ENCODE measurements at places on chromosomes 13 and 19.

DNA sequence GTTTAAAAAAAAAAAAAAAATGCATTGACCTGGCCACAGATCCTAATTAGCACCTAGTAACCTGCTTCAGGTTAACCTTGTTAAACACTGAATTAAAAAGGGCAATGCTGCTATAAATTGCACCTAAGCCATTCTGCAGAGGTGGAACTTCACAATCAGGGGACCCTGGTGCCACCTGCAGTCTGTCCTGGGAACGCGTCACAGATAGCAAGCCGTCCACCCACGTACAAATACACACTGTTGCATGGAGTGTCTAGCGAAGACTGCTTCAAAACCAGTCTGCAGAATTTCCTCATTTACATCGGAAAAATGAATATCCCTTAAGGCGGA is 169.3 kb downstream of the COL4A1 start:
- peak; percentile 41 for DNase-seq

GRCh38 chr19:18972301-18972811 is 31.3 kb upstream of the HOMER3 start:
- no peak for DNase-seq

DNA sequence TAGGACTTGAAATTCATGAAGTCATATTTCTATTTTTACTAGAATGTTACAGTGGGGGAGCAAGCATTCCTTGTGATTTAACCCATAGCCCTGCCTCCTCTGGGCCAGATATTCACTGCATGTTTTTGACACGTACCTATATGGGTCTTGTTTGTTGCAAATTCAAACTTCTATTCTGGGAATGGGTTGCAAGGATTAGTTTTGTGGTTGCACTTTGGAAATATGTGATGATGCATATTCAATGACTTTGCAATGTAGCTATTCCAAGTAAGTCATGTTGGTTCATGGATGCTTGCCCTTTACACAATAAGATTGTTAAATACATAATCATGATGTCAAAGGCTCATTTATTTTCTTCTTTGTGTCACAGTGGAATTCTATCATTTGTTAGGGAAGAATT is 440.8 kb downstream of the TDRD3 start:
- DNase-seq: no peak

DNA sequence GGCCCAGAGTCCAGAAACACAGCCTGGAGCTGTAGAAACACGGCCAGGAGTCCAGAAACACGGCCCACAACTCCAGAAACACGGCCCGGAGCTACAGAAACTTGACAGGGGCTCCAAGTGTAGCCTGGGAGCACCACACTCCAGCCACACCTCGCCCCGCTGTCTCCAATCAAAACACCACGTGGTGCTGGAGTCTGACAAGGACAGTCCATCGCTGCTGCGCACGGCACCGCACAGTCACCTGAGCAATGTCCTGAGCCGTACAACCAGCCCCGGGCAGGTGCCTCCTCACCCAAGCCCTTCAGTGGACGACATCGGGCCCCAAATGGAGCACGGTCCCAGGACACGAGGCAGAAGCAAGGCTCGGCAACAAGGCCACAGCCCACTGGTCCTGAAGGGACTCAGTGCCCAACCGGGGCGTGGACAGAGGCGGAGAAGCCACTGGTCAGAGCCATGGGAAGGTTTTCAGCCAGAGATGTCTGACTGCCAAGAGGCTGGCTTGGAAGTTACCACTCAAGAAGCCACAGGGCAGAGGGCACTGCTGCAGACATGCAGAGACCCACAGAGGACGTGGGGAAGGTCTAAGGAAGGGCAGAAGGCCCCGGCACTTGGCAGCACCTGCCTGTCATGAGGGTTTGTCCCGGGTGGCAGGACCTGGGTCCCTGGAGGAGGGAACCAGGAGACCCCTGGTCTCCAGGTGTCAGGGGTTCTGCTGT is 19.7 kb upstream of the PLPP2 start:
- DNase-seq: no peak

GRCh38 chr19:44883922-44884321 is 7.1 kb upstream of the TOMM40 start:
- DNase-seq: no peak

GRCh38 chr19:1082165-1082927 is 12.8 kb downstream of the POLR2E start:
- DNase-seq: peak; percentile 95

DNA sequence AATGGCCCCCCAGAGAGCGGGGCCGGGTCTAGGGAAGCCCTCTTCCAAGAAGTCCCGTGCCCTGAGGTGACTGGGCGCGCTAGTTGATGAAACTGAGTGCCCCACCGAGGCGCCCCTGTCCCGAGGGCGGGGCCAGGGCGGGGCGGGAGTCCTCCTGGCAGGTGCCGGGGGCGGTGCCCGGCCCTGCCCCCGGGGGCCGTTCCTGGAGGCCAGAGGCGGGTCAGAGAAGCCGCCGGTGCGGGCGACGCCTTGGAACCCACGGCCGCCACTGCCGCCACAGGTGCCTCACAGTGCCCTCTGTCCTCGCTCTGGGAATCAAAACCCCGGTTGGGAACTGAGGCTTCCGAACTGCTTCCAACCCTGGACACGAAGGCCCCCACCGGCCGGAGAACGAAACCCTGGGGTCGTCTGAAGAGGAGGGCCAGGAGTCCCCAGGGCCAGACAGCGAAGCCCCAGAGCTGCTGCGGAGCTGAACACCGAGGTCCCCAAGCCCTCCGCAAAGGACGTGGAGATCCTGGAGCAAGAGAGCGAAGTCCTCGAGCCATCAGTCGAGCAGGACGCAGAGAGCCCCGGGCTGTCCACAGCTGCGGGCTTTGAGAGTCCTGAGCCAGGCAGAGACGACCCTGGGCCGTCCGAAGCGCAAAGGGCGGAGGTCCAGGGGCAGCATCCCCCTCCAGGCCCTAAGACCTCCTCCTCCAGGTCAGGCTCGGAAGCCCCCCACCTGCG is at the start of gene MISP3:
Gene MISP3 (plus strand): TSS at position 252 of the 726 bp plus-strand sequence. CDS start 524 bp downstream, outside the sequence.
- no peak for DNase-seq

- DNase-seq: no peak
These were observed 11.9 kb downstream of the EFNB2 start for GRCh38 chr13:106523576-106523975.

GRCh38 chr19:30288911-30289310 is 83.3 kb upstream of the ZNF536 start:
- no peak for DNase-seq

- no peak for DNase-seq
These were observed at the start of gene APLP1 for GRCh38 chr19:35868172-35868822. Gene APLP1, plus strand, starts transcription at chr19:35868574. Its CDS starts 63 bp downstream, at chr19:35868637.

GRCh38 chr19:58558066-58558622 is at the start of gene UBE2M:
Gene UBE2M, minus strand, starts transcription at chr19:58558611. Its CDS starts 230 bp downstream, at chr19:58558381.
- DNase-seq: no peak

- DNase-seq: no peak
These were observed 55.6 kb downstream of the TMED1 start for GRCh38 chr19:10780368-10780767.

- no peak for DNase-seq
These were observed 949.6 kb upstream of the SLC10A2 start for GRCh38 chr13:104015646-104016396.

DNA sequence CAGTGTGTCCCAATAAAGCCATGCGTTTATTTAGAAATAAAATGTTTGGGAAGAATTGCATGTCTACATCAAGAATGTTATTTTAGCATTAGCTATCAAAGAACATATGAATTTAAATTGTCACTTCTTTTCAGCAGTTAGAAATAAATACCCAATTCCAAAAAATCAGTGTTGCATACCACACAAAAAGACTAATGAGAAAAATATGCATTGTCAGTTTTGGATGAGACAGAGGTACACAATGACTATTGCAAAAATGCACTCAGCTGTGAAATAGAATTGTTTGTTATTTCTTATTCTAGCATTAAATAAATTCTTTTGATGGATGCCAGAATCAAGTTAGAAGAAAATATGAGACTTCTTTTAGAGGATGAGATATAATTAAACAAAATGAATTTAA is 833.9 kb downstream of the SLITRK1 start:
- no peak for DNase-seq

DNA sequence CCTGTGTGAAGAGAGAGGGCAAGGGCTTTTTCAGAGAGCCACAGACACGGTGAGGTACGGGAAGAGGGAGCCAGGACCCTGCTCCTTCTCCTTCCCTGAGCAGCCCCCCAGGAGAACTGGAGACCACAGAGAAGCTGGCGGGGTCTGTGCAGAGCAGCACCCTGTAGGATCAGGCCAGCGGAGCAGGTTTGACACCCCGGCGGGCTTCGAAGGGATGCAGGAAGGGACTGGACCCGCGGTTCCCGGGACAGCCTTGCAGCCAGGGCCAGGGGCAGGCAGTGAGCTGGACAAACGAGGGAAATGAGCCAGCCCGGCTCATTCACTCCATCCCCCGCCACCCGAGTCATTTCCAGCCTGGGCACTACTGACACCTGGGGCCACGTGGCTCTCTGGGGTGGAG is 22.2 kb downstream of the CPAMD8 start:
- DNase-seq: no peak

DNA sequence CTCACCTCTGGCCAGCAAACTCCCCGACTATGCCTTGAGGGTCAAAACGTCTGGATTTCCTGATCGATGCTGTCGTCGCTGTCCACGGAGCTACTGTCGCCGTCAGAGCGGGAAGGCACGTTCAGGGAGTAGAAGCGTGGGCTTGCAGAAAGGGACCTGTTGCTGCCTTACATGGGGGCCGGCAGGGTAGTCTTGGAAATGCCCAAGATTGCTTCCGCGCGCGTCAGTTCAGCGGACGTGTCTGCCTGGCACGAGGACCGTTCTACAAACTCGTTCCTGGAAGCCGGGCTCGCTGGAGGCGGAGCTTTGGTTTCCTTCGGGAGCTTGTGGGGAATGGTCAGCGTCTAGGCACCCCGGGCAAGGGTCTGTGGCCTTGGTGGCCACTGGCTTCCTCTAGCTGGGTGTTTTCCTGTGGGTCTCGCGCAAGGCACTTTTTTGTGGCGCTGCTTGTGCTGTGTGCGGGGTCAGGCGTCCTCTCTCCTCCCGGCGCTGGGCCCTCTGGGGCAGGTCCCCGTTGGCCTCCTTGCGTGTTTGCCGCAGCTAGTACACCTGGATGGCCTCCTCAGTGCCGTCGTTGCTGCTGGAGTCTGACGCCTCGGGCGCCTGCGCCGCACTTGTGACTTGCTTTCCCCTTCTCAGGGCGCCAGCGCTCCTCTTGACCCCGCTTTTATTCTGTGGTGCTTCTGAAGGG is 15.4 kb downstream of the RB1 start:
- DNase-seq: no peak

- no peak for DNase-seq
These were observed 23.5 kb downstream of the SLC7A1 start for GRCh38 chr13:29571876-29572570.

- DNase-seq: no peak
These were observed 20.9 kb upstream of the KLF2 start for GRCh38 chr19:16303755-16304154.

DNA sequence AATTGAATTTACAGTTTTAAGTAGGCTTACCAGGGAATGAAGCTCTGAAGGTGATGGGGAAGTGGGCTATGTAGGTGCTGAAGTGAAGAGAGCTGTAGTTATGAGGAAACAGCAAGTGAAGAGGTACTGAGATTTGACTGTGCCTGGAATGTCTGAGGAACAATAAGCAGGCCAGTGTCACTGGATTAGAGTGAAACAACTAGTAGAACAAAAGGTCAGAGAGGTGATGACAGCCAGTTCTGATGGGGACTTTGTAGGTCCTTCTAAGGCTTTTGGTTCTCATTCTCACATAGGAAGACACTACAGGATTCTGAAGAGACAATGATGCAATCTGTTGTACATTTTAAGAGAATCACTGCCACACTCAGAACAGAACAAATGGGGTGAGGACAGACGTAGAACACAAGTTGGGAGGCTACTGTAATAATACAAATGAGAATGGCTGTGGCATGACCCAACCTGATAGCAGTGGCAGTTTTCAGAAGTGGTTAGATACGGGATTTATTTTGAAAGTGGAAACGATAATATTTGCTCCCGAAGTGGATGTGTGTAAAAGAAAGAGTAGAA is 130.8 kb downstream of the MYCBP2 start:
- DNase-seq: no peak

DNA sequence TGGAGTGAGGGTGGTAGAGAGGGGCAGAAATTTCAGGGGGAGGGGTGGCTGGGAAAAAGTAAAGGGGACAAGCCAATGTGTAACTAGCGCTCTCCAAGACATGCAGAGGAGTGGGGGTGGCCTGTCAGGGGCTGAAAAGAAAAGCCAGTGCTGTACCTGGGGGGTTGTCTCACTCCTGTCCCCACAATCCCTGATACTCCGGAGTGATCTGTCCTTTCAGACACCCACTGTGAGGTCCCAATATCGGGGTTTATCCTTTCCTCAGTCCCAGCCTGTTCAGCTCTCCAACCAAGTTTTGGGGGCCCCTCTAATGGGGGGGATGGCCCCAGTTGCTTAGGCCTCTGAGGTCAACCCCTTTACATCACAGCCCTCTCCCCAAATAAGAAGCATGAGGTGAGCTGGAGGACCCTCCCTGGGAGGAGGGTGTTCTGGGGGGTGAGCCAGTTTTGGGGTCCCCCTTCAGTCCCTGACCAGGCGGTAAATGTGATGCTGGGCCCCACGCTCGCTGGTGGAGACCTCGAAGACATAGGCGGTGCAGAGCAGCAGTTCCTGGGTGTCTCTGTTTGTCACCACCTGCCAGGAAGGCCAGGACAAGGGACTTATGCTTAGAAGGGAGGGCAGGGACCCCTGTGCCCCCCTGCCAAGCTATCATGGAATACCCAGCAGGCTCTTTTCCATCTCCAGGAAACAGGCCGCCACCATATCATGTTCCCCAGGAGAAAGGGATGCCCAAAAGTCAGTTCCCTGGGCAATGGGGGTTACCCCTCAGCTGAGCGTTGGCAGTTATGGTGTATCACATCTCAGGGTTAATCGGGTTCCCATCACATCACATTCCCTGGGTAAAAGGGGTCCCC is 5.9 kb downstream of the CD37 start:
- DNase-seq: no peak

DNA sequence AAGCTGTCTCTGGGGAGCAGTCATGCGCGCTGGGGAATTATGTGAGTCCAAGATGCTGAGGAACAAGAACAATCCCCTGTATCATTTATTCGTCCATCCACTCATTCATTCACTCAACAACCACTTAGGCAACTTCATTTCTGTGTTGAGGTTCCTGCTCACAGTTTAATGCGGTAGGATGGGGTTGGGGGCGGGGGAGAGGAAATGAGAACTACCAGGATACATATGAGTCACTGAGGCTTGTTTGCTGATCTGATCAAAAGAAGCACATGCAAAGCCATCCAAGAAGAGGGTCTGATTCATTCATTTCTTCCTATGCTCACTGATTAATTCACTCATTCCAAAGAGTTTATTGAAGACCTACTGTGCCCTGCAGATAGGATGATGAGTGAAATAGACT is 20.9 kb downstream of the ZNF536 start:
- DNase-seq: peak; percentile 12

DNA sequence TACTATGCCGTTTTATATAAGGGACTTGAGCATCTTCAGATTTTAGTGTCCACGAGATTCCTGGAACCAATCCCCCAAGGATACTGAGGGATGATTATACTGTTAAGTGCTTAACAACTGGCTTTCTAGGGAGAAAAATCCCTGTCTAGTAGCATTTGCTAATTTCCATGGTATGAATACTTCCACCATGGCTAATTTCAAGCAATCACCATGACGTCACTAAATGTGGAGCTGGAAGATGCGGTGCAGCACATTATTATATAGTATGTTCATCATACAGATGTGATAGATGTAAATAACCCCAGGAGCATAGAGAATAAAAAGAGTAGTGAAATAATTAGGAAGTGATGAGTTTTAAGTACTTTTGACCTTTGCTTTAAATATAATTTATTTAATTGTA is 72.7 kb downstream of the SIAH3 start:
- no peak for DNase-seq
